ENCODE measurements at places on chromosomes 2 and 18.

GRCh38 chr18:60149316-60149715 lies 223.3 kb downstream of the MC4R start:
- no peak for DNase-seq

GRCh38 chr2:2131075-2131789 lies 199.8 kb downstream of the MYT1L start:
- no peak for DNase-seq

DNA sequence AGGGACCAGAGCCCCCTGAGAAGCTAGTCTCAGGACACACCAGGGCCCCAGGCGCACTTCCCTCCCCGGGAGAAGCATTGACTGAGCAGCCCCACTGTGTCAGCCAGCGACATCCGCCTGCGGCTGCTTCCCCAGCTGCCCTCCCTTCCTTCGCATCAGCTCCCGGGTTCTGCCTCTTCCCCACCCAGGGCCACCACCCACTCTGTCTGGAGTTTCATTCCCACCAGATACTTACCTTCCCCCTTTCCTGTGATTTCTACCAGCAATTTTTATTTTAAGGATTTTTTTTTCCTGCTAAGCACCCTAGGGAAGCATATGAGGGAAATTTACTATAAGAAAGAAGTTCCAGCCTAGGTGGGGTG lies 99.2 kb downstream of the SMAD7 start:
- DNase-seq = no peak

GRCh38 chr2:150584081-150584480 lies 96.6 kb upstream of the RND3 start:
- no peak for DNase-seq

GRCh38 chr2:84924173-84925106 lies 19.0 kb downstream of the TMSB10 start:
- peak; percentile 72 for DNase-seq

DNA sequence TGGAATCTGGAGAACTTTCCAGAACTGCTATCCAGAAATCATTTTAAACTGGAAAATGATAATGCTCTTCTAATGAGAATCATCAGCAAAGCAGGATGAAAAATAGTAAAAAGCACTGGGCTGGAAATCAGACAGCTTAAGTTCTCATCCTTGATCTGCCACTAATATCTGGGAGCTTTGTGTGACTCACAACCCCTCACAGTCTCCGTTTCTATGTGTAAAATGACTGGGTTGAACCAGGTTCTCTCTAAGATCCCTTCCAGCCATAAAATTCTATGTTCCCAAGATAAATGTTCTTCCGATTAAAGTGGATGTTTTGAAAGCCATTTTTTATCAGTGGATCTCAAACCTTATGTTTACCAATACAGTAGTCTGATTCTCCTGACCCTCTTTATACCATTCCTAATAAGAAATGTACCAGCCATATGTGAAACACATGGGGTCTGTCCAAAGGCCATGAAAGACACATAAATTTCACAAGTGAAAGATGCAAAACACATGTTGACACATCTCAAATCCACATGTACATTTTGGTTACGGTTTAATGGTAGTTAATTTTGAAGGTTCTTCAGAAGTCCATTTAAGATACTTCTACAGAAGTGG lies 188.8 kb downstream of the EN1 start:
- no peak for DNase-seq

DNA sequence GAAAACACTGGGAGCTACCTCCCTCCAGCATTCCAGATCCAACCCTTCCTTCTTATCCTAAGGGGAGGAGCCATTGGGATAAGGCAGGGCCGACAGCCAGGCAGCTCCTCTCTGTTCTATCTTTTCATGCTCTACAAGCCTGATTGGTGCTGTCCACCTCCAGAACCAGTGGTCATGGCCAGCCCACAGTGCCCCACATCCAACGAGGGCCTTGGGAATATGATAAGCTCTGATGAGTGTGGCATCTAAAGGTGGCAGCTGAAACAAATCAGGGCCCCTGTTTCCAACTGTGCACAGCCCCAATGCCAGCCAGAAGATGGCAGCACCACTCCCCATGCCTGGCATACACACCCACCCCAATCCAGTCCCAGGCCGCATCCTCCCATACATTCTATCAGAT lies 329.3 kb downstream of the C1D start:
- peak; percentile 3 for DNase-seq

GRCh38 chr2:101120124-101120996 lies 30.8 kb downstream of the TBC1D8 start:
- DNase-seq = no peak

DNA sequence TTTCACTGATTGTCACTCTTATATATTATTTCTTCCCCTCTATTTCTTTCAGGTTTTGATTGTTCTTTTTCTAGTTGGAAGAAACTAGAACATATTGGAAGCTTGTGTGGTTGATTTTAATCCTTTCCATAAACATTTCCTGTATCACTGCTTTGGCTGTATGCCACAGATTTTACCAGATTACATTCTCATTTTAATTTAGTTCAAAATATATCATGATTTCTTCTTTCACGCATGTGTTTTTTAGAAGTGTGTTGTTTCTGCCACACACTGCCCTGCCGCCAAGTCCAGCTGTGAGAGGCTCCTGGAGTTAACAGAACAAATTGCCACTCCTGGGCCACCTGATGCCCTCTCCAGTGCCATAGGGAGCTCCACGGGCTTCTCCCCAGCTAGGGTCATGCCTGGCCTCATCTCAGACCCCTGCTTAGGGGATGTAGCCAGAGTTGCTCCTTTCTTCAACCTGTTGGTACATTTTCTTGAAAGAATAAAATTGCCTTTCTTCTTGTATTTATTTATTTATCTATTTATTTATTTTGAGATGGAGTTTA lies 206.2 kb upstream of the COPS8 start:
- DNase-seq = no peak

GRCh38 chr2:203667838-203668237 lies 38.6 kb upstream of the CD28 start:
- DNase-seq = no peak

GRCh38 chr2:1991706-1992245 lies 247.5 kb upstream of the PXDN start:
- DNase-seq = no peak

- no peak for DNase-seq
Measured at GRCh38 chr2:26422947-26423629, 21.4 kb downstream of the DRC1 start.

DNA sequence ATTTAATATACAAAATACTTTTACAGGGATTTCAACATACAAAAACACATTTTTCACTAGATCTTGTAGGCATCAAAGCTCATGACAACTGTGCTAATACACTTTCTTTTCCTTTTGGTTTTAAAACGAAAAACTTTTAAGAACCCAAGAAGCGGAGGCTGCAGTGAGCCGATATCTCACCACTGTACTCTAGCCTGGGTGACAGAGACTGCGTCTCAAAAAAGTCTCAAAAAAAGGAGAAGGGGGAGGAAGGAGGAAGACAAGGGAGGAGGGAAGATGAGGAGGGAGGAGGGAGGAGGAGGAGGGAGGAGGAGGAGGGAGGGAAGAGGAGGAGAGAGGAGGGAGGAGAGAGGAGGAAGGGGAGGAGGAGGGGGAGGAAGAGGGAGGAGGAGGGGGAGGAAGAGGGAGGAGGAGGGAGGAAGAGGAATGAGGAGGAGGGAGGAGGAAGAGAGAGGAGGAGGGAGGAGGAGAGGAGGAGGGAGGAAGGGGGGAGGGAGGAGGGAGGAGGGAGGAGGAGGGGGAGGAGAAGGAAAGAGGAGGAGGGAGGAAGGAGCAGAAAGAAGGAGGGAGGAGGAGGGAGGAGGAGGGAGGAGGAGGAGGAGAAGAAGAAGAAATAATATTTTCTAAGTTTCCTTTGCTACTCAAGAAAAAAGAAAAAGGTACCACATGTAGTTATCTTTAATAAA lies 13.8 kb downstream of the ROCK2 start:
- DNase-seq = no peak

DNA sequence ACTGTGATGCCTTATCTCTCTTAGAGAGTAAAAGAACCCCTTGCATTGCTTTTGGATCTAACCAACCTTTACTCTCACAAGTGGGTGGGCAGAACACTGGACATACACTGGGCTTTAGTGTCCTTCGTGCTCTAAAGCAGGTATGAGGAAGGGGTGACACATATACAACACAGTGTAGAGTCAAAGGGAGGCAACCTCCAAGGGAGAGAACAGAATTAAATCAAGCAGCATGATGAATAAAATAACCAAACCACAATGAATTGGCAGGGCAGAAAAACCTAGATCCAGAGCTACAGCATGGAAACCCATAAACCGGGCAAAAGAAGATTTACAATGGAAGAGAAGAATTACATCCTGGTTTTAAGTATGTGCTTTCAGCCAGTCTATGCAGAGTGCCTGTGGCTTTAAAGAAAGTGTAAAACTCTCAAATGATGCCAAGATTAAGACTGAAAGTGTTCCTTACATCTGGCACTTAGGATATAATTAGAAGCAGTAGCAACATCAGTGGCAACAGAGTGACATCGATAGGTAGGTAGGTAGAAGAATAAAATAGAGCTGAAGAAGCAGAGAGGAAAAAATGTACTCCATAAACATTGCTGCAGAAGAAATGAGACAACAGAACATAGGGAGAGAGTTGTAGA lies 191.7 kb upstream of the ZC3H15 start:
- DNase-seq = no peak

DNA sequence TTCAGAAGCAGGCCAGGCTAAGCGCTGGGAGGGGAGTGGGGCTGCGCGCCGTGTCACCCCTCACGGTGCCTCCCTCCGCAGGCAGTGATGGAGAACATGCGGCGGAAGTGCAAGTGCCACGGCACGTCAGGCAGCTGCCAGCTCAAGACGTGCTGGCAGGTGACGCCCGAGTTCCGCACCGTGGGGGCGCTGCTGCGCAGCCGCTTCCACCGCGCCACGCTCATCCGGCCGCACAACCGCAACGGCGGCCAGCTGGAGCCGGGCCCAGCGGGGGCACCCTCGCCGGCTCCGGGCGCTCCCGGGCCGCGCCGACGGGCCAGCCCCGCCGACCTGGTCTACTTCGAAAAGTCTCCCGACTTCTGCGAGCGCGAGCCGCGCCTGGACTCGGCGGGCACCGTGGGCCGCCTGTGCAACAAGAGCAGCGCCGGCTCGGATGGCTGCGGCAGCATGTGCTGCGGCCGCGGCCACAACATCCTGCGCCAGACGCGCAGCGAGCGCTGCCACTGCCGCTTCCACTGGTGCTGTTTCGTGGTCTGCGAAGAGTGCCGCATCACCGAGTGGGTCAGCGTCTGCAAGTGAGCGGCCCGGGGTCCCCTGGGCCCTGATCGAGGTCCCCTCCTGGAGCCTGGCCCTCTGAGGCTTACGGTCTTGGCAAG lies 12.2 kb downstream of the WNT10A start:
- DNase-seq = peak; percentile 83

DNA sequence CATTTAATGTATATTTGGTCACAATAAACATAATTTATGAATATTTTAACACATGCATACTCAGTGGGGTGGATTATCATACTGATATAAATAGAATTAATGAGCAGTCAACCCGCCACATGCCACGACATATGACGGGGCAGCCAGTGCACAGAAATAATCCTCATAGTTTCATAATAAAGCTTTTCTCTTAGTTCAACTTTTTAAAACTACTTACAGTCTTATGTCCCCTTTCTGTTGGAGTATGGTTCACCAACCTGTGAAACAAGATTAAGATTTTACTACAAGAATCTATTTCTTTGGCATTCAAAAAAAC lies 75.6 kb upstream of the ETAA1 start:
- DNase-seq = no peak

DNA sequence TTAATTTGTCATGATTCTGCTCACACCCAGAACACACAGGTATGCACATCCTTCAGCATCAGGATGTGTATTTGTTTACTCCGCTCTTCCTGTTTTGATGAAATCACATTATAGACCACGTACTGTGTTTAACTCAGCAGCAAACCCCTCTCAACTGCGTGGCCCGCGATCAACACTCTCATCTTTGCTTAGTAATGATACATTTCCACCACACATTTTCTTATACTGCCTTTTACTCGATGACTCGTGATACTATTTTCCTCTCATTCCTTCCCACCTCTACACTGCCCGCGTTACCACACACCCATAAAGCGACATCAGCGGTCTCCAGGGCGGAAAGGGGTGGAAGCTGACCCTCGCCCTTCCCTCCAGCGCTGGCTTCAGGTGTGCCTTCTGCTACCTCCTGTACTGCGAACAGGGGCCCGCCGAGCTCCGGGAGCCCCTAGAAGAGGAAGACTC lies 1.3 kb downstream of the NETO1 start:
- DNase-seq = no peak

DNA sequence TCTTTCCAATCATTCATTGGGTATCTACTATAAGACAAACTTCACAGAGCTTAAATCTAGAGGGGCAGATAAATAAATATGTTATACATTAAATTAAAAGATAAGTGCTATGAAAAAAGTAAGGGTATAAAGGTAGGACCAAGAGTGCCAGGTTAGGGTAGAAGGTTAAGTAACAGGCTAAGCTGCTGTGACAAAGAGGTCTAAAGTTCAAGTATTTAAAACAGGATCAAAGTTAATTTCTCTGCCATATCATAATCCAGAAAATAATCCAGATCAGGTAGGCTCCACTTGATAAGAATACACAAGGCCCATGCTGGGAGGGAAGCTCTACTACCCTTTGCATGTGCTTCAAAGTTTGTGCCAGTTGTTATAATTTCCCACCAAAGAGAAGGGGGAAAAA lies 115.6 kb downstream of the DYM start:
- DNase-seq = no peak

DNA sequence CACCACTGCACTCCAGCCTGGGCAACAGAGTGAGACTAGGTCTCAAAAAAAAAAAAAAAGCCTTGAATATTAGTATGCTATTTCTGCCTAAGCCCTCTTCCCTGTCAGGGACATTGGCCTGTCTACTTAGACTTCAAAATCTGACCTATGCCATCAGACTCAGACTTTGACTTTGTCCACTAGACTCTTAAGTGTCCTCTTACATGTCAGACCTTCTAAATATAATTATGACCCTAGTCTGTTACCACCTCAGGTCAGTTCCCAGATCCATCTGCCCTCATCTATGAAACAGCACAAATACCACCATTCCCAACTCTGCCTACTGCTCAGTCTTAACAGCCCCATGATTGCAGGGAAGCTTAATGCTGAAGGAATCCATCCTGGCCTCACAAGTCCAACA lies 244.6 kb downstream of the ZEB2 start:
- no peak for DNase-seq

GRCh38 chr2:168751104-168751740 lies 51.2 kb upstream of the NOSTRIN start:
- peak; percentile 20 for DNase-seq

DNA sequence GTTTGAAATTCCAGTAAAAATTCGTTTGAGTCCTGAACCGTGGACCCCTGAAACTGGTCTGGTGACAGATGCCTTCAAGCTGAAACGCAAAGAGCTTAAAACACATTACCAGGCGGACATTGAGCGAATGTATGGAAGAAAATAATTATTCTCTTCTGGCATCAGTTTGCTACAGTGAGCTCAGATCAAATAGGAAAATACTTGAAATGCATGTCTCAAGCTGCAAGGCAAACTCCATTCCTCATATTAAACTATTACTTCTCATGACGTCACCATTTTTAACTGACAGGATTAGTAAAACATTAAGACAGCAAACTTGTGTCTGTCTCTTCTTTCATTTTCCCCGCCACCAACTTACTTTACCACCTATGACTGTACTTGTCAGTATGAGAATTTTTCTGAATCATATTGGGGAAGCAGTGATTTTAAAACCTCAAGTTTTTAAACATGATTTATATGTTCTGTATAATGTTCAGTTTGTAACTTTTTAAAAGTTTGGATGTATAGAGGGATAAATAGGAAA lies 80.7 kb downstream of the ACSL3 start:
- DNase-seq = no peak

Measured in activated CD4-positive, alpha-beta T cell treated with anti-CD3 and anti-CD28 coated beads, Interleukin-2, amount 50 U/mL, for 48 hours (primary cell).